Common myeloid progenitor, CD34-positive (primary cell): ENCODE measurements at places on chromosomes 2 and 18.

- no peak for DNase-seq
These were observed 111.6 kb upstream of the SERTAD2 start for GRCh38 chr2:64765160-64765805.

GRCh38 chr2:26284132-26284531 is 39.4 kb downstream of the HADHB start:
- DNase-seq: no peak

DNA sequence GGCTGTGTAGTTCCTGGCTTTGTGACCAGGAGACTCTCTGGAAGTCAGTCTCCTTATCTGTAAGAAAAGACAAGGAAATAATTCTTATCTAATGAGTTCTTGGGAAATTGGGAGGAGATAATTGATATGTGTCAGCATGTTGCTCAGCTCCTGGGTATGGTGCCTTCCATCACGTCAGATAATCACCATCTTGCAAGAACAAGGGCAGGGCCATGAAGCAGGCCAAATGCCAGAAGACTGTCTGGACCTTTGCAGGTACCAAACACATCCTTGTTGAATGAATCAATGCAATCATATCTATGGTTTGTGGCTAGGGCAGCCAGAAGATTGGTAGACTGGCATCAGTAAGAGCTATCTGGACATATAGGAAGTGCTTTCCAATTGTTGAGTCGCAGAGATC is 473.5 kb downstream of the TNS1 start:
- no peak for DNase-seq

DNA sequence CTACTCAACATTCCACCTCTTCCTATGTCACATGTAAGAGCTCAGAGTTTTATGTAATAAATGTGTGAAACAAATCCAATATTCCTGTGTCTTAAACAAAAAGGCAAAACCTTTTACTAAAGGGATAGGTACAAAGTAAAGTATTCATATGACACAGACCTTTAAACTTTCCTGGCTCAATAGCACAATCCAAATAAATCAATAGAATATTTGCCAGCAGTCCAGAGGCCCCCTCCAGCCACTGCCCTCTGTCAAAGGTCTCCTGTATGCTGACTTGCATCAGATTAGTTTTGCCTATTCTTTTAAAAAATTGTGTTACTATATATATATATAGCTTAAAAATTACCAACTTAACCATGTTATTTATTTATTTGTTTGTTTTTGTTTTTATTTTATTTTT is 17.7 kb upstream of the PHLPP1 start:
- DNase-seq: no peak

DNA sequence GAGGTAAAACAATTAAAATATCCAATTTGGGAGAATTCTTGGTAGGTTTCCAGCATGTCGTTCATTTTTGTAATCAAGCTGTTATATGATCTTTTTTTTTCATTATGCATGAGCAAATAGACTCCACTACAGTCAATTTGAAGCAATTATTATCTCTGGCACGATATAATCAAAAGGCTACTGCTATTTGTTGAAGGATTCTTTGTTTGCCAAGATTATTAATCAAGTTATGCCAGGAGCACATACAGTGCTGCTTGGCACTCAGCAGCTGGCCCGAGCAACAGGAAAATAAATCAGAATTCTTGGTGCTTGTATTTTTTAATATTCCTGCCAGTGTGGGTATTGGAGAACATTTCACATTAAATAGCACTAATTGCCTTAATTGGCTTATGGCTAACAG is 279.5 kb downstream of the RND3 start:
- no peak for DNase-seq

DNA sequence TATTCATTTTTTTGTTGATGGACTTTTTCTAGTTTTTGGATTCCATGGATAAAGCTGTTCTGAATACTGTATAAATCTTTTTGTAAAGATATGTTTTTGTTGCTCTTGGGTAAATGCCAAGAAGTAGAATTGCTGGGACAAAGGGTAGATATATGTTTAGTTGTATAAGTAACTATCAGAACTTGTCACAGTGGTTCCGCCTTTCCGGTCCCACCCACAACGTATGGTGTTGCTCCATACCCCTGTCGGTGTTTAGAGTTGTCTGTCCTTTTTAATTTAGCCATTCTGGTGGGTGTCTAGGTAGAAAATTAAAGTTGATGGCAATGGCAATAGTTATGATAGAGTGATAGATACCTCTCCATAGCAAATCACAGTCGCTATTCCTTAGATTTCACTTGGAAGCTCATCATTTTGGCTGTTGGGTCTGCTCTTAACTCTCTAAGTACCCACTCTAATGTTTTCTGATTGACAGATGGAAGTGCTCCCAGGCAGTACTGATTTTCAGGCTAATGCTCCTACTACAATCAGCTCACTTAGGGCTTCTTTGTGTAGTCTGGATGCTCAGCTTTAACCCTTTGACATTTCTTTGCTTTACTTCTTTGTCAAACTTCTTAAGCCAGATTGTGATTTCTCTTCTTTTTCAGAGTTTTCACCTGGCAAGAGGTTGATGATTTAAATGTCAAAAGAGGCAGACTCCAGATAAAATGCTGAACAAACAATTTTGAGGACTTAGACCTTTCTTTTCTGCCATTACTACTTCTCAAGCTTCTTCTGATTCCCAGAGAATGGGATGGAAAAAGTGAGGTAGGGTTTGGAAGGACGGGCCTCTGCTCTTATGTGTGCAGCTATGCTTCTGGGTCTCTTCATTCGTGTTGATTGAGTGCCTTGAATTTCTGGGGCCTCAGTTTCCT is 156.4 kb downstream of the AQP4 start:
- no peak for DNase-seq
